GM04503 (cell line): ENCODE measurements at places on chromosomes 1 and 21.

- no peak for DNase-seq
These were observed 14.8 kb upstream of the ZNF436 start for GRCh38 chr1:23384312-23385058.

- no peak for DNase-seq
These were observed 36.0 kb upstream of the COL6A2 start for GRCh38 chr21:46061950-46062349.

DNA sequence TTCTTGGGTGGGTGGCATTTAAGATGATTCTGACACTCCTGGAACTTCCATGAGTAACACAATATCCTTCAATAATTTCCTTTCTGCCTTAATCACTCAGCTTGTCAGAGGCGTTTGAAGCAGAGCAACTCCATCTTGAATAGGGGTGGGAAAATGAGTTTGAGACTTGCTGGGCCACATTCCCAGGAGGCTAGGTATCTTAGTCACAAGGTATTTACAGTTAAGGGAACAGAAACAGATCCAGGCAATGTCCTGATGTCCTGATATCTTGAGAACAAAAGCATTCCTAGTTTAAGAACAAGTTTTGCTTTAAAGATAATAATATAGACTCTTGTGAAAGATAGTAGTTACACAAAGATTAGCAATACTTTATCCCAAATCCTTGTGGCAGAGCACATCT, 76.6 kb upstream of the KIAA0040 start:
- no peak for DNase-seq

DNA sequence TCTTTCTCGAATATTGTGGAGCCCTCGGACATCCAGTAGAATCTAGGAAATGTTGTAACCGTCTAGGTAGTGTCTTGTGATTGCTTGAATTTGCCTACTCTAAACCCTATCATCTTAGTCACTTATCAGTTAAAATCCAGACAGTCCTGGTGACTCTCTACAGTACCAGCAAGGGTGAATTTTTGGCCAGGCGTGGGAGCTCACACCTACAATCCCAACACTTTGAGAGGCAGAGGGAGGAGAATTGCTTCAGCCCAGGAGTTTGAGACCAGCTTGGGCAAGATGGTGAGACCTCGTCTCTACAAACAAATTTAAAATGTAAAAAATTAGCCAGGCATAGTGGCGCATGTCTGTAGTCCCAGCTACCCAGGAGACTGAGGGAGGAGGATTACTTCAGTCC, 230.9 kb downstream of the CHRM3 start:
- DNase-seq, result no peak

- peak; percentile 31 for DNase-seq
These were observed 258.3 kb upstream of the ADAMTS5 start for GRCh38 chr21:27225151-27225550.

GRCh38 chr1:236176337-236177336, 34.3 kb downstream of the GPR137B start:
- DNase-seq, result no peak

DNA sequence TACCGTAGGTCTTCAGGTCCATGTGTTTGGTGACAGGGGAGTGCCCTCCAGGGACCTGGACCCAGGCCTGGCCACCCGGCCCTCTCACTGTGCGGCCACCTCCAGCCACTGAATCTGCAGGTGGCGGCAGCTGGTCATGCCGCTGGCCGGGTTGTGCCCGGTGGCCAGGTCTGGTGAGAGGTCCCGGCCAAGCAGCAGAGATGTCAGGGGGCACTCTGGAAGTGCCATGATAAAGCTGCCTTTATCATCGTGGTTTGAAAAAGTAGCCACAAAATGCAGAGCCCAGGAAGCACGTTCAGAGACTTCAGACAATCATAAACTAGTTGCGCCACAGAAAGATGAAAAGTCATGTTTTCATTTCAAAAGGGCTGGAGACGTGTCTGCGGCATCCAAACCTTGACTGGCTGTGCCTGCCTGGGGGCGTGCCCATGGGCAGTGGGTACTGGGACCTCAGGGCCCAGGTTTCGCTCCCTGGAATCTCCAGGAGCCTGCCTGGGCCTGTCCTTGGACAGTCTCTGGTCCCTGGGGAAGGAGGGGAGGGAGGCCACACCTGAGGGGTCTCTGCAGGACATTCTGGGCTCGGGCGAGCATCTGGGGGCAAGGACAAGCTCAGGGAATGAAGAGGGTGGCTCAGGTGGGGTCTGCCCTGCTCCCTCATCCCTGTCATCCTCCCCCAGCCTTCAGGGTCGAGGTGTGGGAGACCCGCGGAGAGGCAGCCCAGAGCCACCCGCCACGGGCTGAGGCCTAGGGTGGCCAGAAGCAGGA, 44.9 kb downstream of the COL18A1 start:
- DNase-seq, result no peak

GRCh38 chr21:25457411-25457810, 149.9 kb downstream of the MRPL39 start:
- peak; percentile 16 for DNase-seq

GRCh38 chr1:27528818-27529703, 39.1 kb upstream of the WASF2 start:
- peak; percentile 40 for DNase-seq

DNA sequence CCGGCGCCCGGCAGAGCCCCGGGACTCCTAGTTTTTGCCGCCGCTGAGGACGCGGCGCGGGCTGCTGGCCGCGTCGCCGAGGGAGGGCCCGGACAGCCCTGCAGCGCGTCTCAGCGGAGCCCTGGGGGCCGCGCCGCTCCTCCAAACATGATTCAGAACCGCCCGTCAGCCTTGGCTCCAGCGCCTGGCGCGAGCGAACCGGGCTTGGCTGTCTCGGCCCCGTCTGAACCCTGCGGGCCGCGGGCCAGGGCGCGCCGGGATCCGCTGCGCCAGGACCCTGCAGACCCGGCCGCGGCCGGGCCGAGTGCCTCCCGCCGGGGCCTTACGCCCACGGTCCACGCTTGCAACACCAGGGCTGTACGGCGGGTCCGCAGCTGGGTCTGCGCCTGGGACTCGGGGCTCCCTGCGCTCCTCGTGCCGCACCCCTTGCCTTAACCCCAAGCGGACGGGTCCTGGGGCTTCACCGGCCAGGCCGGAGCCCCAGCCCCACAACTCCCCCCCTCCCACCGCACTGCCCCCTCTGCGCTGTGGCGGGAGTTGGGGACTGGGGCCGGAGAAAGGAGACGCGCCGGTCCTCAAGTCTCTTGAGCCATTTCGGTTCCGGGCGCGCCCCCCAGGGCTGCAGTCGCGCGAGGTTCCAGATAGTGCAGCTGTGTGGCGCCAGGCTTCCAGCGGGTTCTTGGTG, 48.4 kb upstream of the CD34 start:
- no peak for DNase-seq

DNA sequence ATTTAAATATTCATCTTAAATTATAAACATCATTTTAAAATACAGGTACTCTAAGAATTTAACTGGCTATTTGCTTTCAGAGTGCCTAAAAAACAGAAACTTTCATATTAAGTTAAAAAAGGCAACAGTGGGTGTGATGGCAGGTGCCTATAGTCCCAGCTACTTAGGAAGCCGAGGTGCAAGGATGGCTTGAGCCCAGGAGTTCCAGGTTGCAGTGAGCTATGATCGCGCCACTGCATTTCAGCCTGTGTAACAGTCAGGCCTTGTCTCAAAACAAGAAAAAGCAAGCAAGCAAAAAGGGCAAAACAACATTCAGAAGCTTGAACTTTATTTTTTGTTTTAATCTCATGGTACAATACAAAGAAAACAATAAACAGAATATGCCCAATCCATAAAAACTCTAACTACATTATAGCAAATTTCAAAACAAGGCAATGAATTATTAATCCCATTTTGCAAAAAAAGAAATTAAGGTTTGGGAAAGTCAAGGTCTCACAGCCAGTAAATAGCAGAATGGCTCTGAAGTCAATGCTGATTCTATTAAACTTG, 15.2 kb downstream of the ENAH start:
- DNase-seq, result no peak

- DNase-seq, result peak; percentile 50
These were observed 20.7 kb upstream of the PADI4 start for GRCh38 chr1:17287130-17287776.

DNA sequence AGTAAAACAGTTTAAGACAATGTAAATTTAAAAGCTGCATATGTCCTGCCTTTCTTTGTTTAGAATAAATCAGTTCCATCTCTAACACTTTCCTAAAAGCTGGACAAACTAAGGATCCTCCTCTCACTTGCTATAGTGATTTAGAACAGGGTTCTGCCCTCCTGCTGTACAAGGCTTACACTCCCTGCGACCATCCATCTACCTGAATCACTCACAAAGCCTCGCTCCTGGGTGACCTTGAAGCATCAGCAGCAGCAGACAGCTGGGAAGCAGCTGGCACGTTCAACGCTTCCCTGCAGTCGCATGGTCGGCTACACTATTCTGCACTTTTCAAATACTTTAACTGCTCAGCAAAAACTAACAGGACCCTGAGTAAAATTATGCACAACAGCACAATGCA, 128.0 kb downstream of the NTPCR start:
- no peak for DNase-seq

DNA sequence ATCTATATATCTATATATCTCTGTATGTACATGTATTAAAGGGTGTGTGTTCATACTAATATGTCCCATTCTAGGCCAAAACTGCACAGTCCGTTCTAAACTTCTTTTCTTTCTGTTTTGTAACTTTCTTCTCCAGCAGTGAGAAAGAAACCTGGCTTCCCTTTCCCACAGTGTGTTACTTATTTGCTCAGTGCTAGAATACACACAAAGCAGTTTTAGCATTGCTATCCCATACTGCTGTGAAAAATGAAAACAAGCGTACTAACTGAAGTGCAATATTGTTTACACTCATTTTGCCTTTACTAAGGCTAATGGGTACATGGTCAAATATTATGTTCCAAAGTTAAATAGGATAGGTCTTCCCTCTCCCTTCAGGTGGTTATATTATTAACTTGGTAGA, 163.9 kb downstream of the LEPR start:
- DNase-seq, result no peak

DNA sequence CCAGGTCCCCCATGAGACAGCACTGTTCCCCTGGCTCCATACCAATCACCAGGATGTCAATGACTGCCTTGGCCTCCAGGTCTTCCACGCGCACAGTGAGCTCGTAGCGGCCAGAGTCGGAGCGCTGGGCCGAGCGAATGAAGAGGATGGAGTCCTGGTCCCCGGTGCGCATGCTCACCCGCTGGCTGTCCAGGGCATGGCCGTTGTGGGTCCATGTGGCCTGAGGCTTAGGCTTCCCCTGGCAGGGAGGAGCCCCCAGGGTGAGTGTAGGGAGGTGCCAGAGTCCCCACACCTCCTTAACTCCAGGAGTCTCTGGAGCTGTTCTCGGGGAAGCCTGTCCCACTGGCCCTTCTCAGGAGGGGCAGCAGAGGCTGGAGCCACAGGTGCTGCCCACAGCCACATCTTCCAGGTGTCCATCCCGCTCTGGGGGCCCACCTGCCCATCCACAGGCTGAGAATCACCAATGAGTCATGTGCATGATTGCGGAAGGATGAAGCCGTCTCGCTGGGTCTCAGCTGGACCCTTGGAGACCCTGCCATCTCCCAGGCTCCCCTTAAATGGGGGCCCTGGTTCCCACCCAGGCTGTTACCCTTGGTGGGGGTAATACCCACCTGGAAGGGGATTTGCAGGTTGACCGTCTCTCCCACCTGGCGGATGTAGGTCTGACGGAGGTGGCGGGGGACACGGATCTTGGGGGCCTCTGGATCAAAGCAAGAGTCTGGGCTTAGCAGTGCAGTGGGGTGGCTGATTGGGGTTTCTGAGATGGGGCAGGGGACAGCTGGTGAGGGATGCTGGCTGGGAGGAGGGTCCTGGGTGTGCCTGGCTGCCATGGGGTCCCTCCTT, 4.1 kb downstream of the MYBPH start:
- no peak for DNase-seq

GRCh38 chr21:21997390-21998333, 999.5 kb downstream of the NCAM2 start:
- no peak for DNase-seq

GRCh38 chr1:68798071-68798470, 301.2 kb upstream of the DEPDC1 start:
- no peak for DNase-seq

- DNase-seq, result no peak
These were observed 89.2 kb upstream of the CCDC190 start for GRCh38 chr1:162950187-162950586.

DNA sequence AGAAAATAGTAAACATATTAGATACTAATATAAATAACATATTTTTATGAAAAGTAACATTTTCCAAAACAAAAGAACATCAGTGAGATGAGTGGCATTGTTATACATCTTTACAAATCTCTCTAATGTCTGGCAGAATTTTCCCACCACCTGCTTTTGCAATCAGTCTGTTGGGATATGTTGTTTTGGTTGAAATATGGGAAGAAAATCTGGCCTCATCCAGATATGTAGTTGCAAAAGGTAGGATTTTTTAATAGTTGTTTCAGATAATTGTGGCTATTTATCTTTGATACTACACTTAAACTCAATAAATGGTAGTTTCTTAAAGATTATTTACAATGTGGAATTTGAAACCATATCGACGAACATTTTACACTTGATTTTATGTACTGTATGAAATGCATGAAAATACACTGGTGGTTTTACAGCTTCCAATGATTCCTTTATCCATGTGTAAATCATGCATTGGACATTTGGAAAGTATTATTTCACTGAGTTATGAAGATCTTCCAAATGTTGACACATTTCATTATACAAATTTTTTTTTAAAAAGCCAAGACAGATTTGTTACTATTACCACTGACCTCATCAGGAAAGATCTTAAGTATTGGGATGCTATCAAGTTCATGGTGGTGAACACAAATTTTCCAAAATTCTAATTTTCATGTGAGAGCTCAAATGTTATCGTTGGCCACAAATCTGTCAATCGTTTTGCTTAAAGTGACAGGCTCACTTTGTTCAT, 74.1 kb upstream of the CD34 start:
- DNase-seq, result no peak

GRCh38 chr1:37718181-37718900, 26.0 kb downstream of the CDCA8 start:
- DNase-seq, result no peak

GRCh38 chr1:203521812-203522211, 27.9 kb downstream of the OPTC start:
- no peak for DNase-seq

GRCh38 chr21:16199539-16199938, 469.8 kb downstream of the USP25 start:
- DNase-seq, result no peak

- DNase-seq, result peak; percentile 53
These were observed at the start of gene CMPK1 for GRCh38 chr1:47333578-47333921. Gene CMPK1, plus strand, starts transcription at chr1:47333790. Its CDS starts 156 bp downstream, at chr1:47333946.

GRCh38 chr1:99490031-99490430, 155.9 kb upstream of the PALMD start:
- no peak for DNase-seq

GRCh38 chr1:41976671-41977070, 57.9 kb upstream of the HIVEP3 start:
- DNase-seq, result no peak
